ENCODE measurements at places on chromosomes 16 and 17.

DNA sequence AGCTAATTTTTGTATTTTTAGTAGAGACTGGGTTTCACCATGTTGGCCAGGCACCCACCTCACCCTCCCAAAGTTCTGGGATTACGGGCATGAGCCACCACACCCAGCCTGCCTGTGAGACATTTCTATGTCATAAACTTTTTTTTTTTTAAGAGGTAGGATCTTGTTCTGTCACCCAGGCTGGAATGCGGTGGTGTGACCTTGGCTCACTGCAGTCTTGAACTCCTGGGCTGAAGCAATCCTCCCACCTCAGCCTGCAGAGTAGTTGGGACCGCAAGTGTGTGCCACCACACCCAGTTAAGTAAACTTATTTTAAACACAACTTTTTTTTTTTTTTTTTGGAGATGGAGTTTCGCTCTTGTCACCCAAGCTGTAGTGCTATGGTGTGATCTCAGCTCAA is 47.2 kb downstream of the SCNN1G start:
- DNase-seq, result no peak

- DNase-seq, result peak; percentile 73
These were observed 4.4 kb downstream of the KDM6B start for GRCh38 chr17:7838090-7839075.

DNA sequence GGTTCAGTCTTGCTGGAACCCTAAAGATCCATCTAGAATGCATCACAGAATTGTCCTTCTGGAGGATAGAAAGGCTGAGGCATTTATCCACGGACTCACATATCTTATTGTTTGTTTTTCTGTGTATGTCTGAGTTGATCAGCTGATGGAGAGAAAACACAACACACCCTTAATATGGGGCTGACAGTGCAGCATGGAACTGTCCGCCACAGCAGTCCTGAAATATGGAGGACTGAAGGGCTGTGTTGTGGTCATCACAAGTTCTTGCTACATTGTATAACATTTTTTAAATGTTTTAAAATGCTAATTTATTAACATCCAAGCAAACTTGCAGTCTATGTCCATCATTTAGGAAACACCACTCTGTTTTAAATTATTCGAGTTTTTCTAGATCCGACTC is 448.9 kb upstream of the ERCC4 start:
- no peak for DNase-seq

DNA sequence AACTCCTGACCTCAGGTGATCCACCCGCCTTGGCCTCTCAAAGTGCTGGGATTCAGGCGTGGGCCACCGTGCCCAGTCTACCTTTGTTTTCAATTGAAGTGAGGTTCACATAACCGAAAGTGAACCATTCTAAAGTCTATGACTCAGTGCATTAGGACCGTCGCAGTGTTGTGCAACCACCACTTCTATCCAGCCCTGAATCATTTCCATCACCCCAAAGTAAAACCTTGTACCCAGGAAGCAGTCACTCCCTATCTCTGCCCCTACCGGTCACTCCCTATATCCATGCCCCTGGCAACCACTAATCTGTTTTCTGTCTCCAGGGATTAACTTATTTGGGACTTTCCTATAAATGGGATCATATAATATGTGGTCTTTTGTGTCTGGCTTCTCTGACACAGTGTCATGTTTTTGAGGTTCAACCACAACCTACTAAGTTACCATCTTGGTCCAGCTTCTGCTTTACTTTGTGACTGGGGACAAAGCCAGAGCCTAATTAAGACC is 28.3 kb upstream of the CDC42EP4 start:
- DNase-seq, result no peak

GRCh38 chr16:53771655-53772497 is 67.9 kb downstream of the FTO start:
- DNase-seq, result no peak

GRCh38 chr17:72852277-72852938 is 240.1 kb downstream of the SLC39A11 start:
- no peak for DNase-seq

DNA sequence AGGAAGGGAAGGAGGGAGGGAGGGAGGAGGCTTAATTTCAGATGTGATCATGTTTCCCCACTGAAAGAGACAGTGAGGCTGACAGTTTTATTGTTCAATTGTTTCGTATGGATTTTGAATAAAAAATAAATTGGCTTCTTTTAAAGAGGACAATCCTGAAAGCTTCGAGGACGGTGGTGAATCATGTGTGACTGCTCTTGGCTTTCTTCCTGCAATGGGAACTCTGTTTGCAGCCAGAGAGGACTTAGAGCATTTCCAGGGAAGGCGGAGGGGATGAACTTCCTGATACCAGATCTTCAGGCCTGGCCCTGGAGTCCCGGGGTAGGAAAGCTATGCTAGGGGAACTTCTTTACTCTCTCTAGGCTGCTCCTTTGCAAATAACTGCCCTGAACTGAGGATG is 72.8 kb upstream of the C16orf82 start:
- no peak for DNase-seq

DNA sequence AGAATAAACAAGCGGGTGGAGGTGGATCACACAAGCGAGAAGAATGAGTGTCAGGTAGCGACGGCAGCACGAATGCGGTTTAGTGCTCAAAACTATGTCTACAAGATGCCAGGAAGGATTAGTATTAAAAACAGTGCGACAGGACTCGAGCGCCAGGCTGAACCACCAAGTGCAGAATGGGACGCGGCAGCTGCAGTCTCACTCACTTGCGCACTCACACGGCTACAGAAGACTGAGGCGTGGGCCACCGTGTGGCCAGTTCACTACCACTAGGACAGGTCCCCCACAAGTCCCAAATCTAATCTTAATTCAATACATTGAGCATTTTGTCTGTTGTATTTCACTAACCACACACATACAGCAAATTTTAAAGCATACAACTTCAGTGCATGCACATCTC is 35.7 kb upstream of the TRAP1 start:
- DNase-seq, result no peak

- DNase-seq, result peak; percentile 41
These were observed 7.0 kb upstream of the ZKSCAN2 start for GRCh38 chr16:25264597-25264996.

GRCh38 chr17:80461528-80462160 is 14.8 kb downstream of the NPTX1 start:
- DNase-seq, result no peak

DNA sequence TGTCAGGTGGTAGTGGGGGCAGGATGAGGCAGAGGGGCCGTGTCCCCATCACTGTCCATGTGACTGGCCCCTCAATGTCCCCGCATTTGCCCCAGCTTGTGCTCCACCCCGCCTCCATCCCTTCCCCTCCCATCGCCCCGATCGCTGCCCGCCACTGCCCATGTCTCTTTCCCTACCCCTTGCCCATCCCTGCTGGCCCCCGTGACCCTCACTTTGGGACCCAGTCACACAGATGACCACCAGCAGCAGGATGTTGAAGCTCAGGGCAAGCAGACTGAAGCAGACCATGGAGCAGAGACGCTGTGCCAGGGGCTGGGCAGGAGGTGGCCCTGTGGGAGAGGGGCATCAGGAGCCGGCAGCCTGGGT is 6.1 kb downstream of the ASGR2 start:
- no peak for DNase-seq

DNA sequence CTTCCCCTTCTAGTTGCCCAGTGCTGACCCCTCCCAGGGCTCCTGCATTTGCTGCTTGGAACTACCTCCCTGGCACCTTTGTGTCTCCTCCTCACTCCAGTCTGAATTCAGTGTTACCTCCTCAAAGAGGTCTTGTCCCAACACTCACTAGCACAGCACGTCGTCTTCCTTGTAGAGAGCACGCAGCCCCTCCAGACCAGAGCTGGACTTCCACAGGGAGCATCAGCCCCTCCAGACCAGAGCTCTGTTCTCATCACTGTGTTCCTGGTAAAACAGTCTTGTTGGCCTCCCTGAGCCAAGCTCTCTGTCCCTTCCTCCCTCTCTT is 27.8 kb upstream of the MGAT5B start:
- no peak for DNase-seq

GRCh38 chr16:4372578-4373355 is 1.1 kb downstream of the VASN start:
- peak; percentile 65 for DNase-seq

GRCh38 chr17:17888371-17888770 is 51.6 kb upstream of the SREBF1 start:
- no peak for DNase-seq

DNA sequence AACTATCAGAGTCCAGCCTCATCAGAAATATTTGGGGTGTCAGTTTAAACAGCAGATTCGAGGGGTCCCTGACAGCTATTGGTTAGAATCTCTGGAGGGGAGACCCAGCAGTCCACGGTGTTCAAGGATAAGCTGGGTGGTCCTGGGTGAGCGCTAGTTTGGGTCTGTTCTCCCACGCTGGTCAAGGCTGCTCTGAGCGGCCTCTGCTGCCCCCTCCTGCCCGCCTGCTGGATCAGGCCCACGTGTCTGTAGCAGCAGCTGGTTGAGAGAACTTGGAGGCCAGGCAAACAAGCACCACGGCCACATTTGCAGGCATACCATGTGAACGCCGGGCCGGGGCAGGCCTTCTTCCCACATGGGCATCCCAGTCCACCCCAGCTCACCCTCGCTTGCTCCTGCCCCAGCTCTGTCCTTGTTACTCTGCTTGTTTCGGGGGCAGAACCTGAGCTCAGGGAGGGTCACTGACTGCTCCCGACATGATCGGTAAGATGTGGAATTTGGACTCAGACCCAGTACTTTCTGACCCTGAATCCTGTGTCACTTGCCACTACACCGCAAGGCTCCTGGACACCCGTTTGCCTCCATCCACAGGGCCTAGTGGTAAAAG is 7.4 kb downstream of the FOXF1 start:
- DNase-seq, result peak; percentile 36

DNA sequence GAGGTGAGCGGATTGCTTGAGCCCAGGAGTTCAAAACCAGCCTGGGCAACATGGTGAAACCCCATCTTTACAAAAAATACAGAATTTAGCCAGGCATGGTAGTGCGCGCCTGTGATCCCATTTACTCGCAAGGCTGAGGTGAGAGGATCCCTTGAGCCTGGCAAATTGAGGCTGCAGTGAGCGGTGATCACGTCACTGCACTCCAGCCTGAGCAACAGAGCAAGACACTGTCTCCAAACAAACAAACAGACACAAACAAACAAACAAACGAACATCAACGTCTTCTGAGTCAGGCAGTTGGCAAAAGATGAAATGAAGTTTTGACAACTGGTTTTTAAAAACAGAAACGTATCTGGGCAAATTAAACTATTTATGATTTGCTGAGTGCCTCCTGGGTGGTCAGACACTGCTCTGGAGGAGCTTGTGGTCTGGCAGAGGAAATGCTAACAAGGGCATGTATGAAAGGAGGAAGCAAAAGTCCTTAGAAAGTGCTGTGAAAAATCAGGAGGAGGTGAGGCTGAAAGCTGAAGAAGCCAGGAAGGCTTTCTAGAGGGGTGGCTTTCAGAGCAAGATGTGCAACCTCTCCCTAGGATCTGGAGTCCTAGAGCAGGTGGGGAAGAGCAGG is 10.2 kb upstream of the KRT20 start:
- DNase-seq, result no peak

DNA sequence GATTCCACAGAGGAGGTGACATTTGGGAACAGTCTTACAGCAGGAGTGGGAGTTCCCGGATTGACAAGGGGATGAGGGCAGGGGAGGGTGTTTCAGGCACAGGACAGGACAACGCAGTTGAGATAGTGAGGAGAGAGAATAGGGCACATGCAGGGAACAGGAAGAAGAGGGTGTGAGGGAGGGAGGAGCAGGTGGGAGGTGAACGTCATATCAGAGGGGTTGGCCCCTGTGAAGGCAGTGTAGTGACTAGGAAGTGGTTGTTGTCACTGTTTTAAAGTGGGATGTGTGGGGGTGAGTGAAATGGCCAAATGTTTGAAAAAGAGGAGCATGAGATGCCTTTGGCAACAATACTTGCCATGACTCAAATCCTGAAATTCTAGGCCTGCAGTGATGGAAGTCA is 12.2 kb downstream of the PRKCB start:
- DNase-seq, result no peak

DNA sequence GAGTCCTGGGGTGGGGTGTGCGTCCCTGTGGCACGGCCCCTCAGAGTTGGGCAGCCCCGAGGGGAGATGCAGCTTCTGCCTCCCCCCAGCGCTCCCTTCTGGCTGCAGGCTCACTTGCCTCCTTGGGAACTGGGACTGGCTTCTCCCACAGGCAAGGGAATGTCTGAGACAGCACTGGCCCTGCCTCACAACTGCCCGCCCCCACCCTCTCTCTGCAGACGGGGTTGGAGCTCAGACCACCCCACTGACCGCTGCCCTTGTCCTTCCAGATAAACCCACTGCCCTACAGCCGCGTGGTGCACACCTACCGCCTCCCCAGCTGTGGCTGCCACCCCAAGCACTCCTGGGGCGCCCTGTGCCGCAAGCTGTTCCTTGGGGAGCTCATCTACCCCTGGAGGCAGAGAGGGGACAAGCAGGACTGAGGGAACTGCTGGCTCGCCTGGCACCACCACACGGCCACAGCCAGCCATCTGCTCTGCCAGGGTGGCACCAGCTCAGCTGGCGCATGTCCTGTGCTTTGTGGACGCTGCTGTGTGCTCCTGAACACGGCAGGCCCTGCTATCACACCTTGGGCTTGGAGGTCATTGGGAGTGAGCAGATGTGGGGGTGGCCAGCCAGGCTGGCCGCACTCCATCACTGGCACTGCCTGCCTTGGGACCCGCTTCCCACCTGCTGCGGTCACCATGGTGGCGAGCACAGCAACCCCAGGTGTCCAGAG is 7.1 kb upstream of the RAB40C start:
- DNase-seq, result peak; percentile 30

- DNase-seq, result peak; percentile 78
These were observed 13.7 kb downstream of the MYO15B start for GRCh38 chr17:75601057-75601987.

- no peak for DNase-seq
These were observed 308.1 kb upstream of the ZFHX3 start for GRCh38 chr16:73355981-73356380.

Data from hematopoietic multipotent progenitor cell treated with erythropoietin and hydrocortisone succinate and interleukin-3 and kit ligand, for 8 days (in vitro differentiated cells).